Hematopoietic multipotent progenitor cell treated with erythropoietin and hydrocortisone succinate and interleukin-3 and kit ligand, for 15 days (in vitro differentiated cells): ENCODE measurements at places on chromosomes 6 and 20.

DNA sequence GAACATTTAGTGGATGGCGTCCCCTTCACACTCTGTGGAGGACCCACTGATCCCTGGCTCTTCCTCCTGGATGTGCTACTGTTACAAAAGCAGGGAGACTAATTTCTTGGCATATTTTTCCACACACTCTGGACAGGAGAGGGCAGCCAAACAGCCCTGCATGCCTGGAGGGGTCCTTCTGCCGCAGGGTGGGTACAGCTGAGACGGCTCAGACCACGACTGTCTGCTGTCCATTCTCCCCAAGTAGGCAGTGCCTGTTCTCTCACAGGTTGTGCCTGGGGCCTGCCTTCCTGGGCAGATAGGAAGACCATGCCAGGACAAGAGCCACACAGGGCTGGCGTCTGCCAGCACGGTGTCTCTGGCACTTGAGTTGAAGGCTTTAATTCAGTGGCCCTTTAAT lies 260.1 kb downstream of the FOXC1 start:
- DNase-seq: no peak

DNA sequence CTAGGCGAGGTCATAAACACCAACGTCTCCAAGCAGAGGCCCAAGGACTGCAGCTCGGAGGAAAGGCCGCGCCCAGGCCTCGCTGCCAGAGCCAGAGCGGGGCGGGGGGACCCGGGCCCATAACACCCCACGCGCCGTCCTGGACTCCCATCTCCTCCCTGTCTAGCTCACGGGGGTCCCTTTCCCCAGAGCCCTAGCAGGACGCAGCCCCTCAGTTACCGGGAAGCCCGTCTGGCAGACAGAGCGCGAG lies 44.9 kb downstream of the MDFI start:
- no peak for DNase-seq

GRCh38 chr6:148653138-148653776 lies 93.6 kb upstream of the UST start:
- no peak for DNase-seq

DNA sequence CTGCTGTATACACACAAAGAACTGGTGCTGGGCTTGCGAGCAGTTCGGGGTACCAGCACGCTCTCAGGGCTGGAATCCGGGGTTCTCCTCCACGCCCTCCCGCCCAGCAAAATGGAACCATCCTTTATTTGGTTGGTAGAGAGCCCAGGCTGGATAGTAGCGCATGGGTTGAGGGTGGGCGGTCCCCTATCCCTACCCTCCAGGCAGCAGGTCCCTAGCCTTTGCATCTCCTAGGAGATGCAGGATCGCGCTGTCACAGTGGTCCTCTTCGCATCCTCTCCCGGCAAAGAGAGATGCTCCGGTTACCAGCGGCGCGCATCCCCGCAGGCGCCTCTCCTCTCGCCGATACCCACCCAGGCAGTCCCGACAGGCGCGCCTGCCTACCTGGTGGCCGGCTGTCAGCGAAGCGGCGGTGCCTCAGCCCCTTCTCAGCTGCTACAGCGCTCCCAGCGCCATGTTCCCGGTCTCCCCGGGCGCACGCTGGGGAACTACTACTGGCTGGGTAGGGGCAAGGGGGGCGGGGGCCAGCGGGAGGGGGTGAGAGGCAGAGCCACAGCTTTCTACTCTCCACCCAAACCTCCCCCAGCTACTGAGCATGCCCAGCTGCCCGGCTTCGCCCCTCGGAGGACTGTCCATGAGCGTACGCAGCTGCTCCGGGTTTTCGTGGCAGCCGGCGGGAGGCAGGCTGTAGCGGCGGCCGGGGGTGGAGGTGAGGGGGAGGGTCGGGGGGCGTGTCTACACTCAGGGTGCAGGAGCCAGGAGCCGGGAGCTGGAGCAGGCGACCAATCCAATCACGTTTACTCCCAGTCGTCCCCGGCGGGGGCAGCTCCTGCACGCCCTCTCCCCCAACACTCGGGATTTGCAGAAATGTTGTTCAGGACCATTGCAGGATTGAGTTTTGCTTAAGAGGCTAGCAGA lies at the start of gene PAK5:
PAK5 (minus strand) TSS at position 699 of the 918 bp plus-strand sequence. CDS start 194,748 bp downstream, outside the sequence.
- DNase-seq: no peak

- DNase-seq: no peak
Measured at GRCh38 chr6:11653028-11653583, 115.6 kb downstream of the TMEM170B start.

GRCh38 chr20:36825385-36826104 lies 50.4 kb upstream of the TLDC2 start:
- no peak for DNase-seq

GRCh38 chr20:36062799-36063198 lies 91.7 kb upstream of the EPB41L1 start:
- DNase-seq: no peak

GRCh38 chr6:106102034-106102433 lies 15.9 kb downstream of the PRDM1 start:
- DNase-seq: no peak

DNA sequence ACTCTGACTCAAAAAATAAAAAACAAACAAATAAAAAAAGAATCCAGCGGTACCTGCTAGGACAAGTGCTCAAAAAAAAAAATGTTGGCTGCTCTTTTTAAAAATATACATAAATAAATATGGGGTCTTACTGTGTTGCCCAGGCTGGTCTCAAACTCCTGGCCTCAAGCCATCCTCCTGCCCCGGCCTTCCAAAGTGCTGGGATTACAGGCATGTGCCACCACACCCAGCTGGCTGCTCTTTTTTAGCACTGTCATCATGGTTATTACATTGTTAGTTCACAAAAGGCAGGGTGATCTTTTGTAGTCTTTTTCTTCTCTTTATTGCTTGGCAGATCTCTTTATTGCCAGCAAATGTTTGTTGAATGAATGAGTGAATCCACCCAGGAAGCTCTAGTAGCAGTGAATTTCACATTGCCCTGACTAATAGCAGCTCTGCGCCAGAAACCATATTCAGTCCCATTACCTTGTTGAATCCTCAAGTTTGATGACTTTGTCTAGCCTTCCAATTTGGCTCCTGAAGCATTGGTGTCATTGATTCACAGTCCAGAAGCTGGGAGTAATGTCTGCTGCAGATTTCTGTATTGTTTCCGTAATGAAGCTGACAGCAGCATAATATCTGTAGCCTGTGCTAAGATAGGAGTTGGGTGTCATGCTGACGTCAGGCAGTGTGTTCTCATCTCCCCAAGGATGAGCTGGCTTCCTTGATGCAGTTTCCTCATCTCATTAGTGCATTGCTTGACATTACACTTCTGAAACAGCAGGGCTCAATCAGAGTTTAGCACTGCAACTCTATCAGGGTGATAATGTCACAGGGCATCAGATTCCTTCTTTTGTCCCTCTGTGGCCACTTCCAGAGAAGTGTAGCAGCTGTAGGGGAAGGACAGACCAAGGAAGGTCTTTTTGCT lies 84.9 kb upstream of the TGM3 start:
- no peak for DNase-seq

GRCh38 chr6:113524826-113525225 lies 332.3 kb upstream of the MARCKS start:
- no peak for DNase-seq

DNA sequence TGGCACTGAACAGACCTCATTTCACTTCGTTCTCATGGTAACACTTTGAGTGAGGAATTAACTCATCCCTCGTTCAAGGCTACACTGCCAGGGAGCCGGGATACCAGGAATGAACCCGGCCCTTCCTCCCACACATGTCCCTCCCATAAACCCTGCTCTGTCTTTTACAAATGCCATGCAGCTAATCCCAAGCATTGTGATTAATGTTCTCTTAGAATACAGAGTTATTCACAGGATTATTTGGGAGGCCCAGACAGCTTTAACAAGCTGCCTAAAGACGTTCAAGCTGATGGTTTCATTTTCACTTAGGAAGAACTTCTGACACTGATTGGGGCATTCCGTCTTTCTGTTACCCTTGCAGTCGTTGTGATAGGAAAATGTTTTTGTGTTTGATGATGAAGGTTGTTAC lies 42.5 kb upstream of the CD83 start:
- DNase-seq: no peak

- DNase-seq: no peak
Measured at GRCh38 chr6:148700741-148701311, 46.0 kb upstream of the UST start.

DNA sequence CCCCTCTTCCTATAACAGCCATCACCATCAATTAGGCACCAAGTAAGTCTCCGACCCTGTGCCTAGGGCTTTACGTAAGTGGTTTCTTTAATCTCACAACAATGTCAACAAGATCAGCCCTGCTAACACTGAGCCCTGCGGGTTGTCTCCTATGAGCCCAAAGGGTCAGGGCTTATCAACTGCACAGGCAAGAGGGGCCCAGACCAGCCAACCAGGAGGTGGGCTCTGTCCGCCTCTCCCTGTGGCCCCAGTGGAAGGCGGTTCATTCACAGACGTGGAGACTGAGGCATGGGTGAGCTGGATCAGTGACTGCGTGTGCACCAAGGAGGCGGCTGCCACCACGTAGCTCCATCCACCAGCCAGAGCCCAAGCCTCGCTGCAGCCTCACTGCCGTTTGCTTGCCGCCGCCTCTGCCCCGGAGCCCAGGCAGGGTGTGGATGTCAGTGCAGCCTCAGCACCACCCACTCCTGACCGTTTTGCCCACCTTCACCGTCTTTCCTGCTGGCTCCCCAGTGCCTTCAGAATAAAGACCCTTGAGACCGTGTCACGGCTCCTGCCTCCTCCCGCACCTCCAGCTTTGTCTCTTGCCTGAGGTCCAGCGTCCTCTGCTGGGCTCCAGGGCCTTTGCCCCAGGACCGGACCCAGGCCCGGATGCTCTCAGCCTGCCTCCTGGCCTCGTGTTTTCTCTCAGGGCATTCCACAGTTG lies 78.7 kb downstream of the DLL1 start:
- DNase-seq: no peak

GRCh38 chr20:39910536-39910935 lies 778.5 kb downstream of the MAFB start:
- no peak for DNase-seq

- no peak for DNase-seq
Measured at GRCh38 chr6:37702314-37702713, 4.6 kb upstream of the MDGA1 start.

GRCh38 chr6:87287251-87287650 lies 35.1 kb upstream of the SMIM8 start:
- DNase-seq: no peak

GRCh38 chr6:2705256-2705655 lies 45.5 kb downstream of the MYLK4 start:
- no peak for DNase-seq

DNA sequence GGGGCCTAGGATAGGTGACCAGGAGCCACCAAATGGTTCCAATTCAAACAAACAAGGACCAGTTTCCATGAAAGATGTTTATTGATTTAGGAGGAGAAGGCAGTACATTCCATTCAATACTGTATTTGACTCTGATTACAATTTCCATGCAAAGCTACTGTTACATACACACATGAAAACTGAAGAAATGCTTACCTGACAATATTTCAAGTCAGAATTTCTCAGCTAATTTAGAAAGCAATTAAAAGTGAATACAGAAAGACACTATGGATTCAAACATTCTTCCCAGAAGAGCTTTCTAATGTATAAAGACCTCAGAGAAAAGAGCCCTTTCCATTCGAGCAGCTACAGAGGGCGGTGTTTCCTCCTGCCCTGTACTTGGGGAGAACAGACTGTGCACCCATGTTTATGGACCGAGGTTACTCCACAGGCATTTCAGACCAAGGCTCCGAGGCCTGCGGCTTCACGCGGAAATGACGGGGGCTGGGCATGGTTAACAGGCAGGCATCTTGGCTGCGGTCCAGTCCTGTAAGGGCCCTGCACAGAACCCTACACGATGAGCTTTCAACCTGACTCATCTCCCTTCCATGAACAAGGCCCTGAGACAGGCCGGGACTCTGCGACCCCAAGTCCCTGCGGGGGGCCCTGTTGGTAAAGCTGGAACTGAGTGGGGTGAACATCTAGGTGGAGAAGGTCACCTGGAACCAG lies 25.7 kb upstream of the TCFL5 start:
- DNase-seq: peak; percentile 10

GRCh38 chr6:118981884-118982574 lies 47.1 kb upstream of the MCM9 start:
- no peak for DNase-seq

- DNase-seq: no peak
Measured at GRCh38 chr20:3313683-3314065, 74.7 kb upstream of the SLC4A11 start.

DNA sequence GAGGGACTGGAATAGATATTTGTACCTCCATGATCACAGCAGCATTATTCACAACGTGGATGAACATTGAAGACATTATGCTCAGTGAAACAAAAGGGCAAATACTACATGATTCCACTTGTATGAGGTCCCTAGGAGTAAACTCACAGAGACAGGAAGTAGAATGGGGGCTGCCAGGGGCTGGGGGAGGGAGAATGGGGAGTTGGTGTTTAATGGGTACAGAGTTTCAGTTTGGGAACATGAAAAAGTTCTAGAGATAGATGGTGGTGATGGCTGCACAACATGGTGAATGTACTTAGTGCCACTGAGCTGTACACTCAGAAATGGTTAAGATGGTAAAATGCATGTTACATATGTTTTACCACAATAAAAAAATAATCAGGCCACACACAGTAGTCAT lies 164.3 kb upstream of the RREB1 start:
- DNase-seq: no peak

GRCh38 chr20:45685896-45686295 lies 15.9 kb upstream of the WFDC11 start:
- DNase-seq: no peak

- DNase-seq: no peak
Measured at GRCh38 chr6:162621246-162621645, 106.3 kb downstream of the PRKN start.

- DNase-seq: no peak
Measured at GRCh38 chr6:95233879-95234278, 343.5 kb upstream of the MANEA start.

DNA sequence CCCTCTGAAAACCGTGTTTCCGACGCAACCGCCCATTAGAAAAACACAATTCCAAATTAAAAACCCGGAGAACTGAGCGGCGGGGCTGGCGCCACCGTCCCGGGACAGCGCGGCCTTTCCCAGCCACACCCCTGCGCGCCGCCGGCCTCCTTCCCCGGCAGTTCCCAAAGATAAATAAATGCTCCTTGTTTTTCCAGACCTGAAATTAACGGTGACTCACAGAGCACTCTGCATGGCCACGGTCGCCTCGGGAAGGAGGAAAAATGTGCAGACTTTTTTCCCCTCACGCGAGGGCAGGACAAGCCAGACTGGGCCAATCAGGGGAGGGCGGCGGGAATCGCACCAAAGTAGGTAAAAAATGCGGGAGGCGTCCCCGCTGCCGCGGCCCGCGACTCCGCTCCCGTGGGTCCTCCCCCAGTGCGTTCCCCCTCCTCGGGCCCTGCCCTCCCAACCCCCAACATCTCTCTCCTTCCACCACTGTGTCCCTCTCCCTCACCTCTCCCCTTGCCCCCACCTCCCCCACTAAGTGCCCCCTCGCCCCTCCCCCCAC lies 828 bp upstream of the DSTN start:
- no peak for DNase-seq
